ENCODE measurements at places on chromosomes 2 and 18.

DNA sequence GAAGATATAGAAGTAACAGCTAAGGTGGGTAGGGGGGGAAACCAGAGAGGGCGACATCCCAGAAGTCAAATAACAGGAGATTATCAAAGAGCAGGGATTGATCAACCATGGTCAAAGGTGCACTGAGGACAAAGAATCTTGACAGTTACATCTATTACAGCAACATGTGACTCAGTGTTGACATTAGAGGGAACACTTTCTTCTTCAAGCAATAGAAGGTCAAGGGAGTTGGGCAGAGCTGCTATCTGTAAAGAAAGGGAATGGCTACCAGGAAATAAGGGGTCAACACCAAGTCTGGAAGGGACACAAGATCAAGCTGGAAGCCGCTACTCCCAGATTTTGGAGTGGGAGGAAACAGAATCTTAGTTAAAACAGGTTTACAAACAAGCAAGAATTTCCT lies 611.0 kb downstream of the TSN start:
- DNase-seq, result no peak

GRCh38 chr18:50602466-50602865 lies 42.6 kb downstream of the MAPK4 start:
- DNase-seq, result no peak

- no peak for DNase-seq
Observed at GRCh38 chr2:118130385-118130784, 42.1 kb downstream of the INSIG2 start.

DNA sequence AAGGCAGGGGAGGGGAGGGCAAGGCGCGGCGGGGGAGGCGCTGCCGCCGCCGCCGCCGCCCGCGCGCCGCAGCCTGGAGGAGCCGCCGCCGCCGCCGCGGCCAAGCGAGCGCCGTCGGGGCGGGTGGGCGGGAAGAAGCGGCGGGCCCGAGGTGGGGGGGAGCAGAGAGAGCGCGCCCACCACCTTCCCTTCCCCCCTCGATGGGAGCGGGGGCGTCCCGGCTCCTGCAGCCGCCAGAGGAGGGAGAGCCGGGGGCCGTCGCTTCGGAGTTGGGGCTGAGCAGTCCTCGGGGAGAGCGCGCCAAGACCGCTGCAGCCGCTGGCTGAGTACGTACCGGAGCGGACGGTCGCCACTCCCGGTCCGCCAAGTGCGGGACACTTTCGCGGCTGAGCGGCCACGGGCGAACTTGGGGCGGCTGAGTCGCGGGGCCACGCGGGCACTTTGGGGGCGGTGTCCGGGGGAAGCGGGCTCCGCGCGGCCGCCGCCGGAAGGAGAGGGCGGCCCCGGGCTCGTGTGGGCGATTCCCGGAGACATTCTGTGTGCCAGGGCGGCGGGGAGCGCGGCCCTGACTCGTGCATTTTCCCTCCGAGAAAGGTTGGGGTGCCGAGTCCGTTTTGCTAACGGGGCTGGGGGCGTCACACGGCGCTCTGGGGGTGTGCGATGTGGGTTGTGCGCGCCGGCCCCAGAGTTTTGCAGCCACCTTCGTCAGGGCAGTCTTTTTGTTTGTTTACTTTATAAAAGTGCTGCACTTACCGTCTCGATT lies at the start of gene NAB1:
TSS of gene NAB1 (plus strand) at position 49 of the 763 bp plus-strand sequence. CDS start 10,094 bp downstream, outside the sequence.
- DNase-seq, result peak; percentile 71

GRCh38 chr2:106011380-106011779 lies 182.7 kb downstream of the UXS1 start:
- DNase-seq, result no peak

GRCh38 chr2:17355608-17356329 lies 162.5 kb downstream of the RAD51AP2 start:
- no peak for DNase-seq

DNA sequence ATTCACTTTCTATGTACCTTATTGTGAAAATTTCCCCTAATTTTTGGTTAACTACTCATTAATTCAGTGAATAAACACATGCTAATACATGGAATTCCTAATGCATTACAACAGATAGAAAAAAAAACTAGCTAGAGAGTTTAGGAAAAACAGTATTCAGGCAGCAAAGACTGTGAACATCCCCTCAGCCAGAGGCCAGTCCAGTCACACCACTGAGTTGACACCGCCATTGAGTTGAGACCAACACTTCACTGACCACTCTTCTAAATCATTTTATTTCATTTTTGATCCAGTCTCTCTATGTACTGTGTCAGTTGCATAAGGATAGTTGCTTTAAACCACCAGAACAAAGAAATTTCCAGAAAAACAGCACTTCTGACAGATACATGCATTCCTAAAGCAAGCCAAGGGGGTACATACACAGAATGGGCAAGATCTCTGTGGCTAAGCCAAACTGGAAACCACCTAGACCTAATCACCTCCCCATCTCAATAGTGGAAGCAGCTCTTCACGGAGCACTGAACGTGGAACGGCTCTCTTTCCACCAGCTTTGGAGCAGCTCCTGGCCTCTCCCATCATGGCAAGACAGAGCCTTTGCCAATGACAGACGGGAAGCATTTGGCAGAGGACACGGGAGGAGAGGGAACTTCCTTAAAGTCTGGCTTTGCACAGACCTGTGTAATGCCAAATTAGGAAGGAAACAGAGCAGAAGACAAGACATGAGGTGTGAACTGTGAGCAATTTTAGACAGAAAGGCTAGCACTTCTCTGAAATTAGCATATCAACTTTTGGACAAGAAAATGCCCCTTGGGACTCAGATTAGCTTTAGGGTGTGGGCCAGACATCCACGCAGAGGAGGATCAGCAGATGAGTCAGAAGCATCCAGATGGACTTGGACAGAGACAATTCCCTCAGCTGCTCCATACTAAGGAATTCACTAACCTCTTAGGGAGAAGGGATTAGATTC lies 36.4 kb downstream of the CACNB4 start:
- no peak for DNase-seq

DNA sequence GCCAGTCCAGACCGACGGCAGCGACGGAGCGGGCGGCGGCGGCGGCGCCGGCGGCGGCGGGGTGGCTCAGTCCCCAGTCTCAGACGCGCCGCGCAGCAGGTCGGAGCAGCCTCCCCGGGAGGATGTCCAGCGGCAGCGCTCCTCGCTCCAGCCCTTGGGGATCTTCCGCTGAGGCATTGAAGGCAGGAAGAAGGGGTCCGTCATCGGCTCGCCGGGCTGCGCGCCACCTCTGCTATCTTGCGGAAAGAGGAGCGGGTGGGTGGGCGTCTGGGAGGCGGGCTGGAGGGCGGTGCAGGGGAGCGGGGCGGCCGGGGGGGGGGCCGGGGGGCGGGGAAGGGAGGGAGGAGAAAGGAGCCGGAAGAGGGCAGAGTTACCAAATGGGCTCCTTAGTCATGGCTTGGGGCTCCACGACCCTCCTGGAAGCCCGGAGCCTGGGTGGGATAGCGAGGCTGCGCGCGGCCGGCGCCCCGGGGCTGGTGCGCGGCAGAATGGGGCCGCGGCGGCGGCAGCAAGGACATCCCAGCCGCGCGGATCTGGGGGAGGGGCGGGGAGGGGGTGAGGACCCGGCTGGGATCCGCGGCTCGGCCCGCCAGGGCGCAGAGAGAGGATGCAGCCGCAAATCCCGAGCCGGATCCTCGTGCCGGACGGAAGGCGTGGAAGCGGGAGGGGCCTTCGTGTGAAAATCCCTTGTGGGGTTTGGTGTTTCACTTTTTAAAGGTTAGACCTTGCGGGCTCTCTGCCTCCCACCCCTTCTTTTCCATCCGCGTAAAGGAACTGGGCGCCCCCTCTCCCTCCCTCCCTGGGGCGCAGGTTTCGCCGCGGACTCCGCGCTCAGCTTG lies at the start of gene NETO1:
TSS of gene NETO1 (minus strand) at position 242 of the 839 bp plus-strand sequence. CDS start 696 bp downstream, outside the sequence.
- DNase-seq, result no peak

GRCh38 chr2:4424153-4424552 lies 720.8 kb downstream of the DCDC2C start:
- DNase-seq, result no peak

DNA sequence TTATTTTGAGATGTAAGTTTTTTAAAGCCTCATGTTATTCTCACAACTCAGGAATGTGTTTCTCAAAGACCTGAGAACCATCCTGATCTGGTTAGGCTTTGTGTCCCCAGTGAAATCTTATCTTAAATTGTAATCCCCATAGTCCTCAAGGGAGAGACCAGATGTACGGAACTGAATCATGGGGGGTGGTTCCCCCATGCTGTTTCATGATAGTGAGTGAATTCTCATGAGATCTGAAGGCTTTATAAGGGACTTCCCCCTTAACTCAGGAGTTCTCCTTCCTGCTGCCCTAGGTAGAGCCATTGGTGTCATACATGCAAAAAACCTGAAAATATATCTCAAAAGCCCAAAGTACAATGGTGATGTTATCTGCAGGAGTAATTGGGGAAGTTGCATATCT lies 836.7 kb downstream of the CBLN2 start:
- no peak for DNase-seq

DNA sequence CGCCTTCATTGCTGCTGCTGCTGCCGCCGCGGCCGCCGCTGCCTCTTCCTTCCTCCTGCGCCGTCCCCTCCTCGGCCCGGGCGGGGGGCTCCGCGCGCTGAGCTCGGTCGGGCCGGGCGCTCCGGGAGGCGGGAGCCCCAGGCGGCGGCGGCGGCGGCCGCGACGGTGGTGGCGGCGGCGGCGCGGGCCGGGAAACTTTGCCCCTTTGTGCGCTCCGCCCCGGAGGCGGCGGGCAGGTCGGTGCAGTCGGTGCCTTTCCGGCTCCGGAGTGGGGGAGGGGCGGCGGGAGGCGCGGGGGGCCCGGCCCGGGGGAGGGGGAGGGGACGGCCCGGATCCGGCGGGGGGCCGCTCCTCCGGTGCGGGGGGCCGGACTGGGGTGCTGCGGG lies 205 bp downstream of the TET3 start:
- peak; percentile 77 for DNase-seq

GRCh38 chr2:36650031-36650829 lies 46.3 kb upstream of the VIT start:
- DNase-seq, result no peak

DNA sequence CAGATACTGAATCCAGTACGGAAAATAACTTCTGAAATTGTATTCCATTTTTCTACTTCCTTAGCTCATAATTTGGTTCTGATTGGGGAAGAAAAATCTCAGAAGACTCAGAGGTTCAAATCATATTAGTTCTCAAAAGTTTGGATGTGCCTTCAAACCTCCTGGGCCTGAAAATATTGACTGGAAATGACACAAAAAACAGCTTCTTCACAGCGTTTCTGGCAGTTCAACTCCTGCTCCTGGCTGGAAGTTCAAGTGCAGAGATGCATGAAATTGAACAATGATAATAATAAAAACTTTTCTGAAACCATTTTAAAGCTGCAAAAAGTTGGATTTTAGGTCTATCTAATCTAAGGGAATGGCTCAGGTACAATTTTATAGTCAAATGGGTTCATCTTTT lies 1459.9 kb upstream of the CELF4 start:
- DNase-seq, result no peak

- no peak for DNase-seq
Observed at GRCh38 chr2:188610827-188611226, 319.2 kb downstream of the GULP1 start.

DNA sequence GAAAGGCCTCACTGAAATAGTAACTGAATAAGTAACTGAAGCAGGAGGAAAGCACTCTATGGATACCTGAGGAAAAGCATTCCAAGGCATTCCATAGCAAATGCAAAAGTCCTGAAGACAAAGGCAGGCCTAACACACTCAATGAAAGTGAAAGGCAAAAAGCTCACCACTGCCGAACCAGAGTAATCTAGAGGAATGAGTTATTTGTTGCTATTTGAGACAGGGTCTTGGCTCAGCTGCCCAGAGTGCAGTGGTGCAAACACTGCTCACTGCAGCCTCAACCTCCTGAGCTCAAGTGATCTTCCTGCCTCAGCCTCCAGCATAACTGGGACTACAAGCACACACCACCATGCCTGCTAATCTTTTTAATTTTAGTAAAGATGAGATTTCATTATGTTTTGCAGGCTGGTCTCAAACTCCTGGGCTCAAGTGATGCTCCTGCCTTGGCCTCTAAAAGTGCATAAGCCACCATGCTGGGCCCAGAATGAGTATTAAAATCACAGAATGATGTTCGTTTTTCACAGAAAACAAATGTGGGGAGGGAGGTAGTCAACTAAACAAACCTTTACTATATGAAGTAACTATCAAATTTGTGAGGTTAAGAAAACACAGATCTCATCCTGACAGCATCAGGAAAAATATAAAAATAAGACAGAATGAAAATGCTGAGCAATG lies 17.9 kb downstream of the PIAS2 start:
- DNase-seq, result no peak

DNA sequence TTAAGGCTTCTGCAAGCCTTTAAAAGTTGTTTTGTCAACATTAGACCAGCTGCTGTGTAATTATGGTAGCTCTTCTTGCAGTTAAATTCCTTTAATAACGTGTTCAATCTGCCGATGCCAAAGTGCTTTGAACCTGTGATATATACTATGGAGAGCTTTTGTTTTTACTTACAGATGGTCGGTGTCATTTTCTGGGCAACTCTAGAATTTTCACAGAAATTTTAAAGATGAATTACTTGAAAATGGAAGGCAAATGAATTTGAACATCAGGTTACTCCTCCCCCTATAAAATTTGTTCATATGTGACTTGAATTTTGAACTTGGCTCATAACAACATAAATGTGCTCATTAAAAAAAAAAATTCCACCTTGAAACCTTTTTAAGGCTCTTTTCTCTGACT lies 23.0 kb downstream of the LYPD6 start:
- DNase-seq, result no peak

DNA sequence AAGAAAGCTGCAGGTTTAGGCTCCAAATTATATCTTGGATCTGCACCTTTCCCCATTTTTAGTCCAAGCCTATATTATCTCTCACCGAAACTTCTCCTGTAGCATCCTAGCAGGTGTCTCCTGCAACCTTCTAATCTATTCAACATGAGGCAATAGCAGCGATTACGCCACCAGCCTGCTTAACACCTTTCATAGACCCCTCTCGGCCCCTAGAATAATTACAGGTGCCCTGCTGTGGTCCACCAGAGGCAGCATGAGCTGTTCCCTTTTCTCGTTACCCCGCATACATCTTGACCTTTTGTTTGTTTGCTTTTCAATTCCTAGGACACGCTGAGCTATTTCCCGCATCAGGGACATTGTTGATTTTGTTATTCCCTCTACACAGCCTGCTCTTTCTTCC lies 361.9 kb downstream of the CYRIA start:
- no peak for DNase-seq

GRCh38 chr2:66236816-66237802 lies 197.8 kb upstream of the MEIS1 start:
- DNase-seq, result no peak

- DNase-seq, result no peak
Observed at GRCh38 chr2:76194031-76194775, 483.5 kb upstream of the GCFC2 start.

DNA sequence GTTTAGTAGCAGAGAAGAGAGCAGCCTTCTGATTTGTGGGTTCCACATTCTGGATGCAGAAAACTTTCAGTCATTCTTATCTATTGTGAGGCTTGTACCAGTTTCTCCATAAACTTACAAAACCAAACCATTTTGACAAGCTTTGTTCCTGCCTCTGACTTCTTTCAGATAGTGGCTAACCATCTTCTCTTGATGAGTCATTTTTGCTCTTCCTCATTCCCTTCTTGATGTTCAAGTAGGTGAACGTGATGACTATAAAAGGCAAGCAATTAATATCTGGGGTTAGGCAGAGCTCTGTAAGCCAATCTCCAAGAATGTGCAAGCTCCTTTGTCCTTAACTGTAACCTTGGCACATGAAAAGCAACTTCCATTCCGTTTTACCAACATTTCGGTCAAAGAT lies 2083.1 kb upstream of the PIK3C3 start:
- DNase-seq, result no peak

Measured in activated naive CD4-positive, alpha-beta T cell treated with anti-CD3 and anti-CD28 coated beads, Interleukin-2, amount 10 ng/mL, durations not matched to agents 7 days and 5 days (primary cell).